OCI-M1 (cell line): ENCODE measurements at places on chromosomes 6 and 20.

- no peak for DNase-seq
These were observed 420 bp downstream of the CENPQ start for GRCh38 chr6:49463612-49463967.

DNA sequence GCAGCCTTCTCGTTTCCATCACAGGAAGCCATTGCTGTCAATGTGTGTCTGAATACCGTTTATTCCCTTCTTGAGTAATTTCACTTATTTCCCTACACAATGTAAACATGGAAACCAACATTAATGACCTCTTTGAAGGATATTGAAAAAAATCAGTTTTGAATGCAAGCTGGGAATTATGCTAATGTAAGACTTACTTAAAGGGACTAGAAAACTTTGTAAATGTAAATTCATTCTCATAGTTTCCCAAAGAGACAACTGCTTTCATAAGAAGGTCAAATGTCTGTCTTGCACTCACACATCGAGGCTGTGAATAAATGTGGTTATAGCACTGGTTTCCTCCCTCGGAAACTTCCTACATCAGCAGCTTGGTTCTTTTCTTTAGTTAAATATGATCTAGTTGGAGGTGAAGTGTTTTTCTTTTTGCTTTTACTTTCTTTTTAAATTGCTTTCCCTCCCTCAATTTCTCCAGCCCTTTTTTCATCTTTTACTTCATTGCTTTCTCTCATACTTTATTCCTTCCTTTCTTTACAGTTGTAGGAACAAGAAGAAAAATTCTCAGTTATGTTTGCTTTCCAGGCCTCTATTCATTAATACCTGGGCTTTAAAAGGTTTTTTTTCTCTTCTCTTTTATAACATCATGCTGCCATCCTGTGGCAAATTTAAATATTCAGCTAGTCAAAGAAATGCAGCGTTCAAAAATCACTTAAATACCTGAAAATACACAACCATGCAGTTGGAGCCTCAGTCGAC lies 108.3 kb downstream of the TNFAIP3 start:
- peak; percentile 84 for DNase-seq

DNA sequence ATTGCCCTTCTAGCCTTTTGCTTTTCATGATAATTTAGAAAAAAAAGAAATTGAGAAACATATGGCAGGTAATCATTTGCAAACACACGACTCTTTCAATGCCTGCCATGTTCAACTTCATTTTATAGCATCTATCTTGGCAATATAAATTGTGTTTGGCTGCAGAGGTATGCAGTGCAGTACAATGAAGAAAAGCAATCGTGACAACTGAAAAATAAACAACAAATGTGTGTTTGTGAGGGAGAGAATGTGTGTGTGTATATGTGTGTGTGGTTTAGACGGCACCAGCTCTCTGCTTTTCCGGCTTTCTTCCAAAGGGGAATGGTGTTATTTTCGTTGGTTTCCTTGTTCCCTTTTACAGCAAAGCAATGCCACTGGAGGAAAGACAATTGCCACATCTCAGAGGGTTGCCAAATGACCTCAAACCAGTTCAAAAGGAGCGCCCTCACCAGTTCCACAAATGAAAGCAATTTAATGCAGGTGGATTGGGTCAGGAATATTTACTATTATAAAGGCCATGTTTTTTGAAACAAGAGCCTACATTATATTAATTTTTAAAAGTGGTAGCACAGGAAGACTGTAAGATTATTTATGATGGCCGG lies 587.2 kb downstream of the PRKN start:
- no peak for DNase-seq

GRCh38 chr6:26088344-26088743 lies 1.1 kb downstream of the HFE start:
- no peak for DNase-seq

- peak; percentile 88 for DNase-seq
These were observed 937 bp downstream of the AKAP7 start for GRCh38 chr6:131136021-131136786.

DNA sequence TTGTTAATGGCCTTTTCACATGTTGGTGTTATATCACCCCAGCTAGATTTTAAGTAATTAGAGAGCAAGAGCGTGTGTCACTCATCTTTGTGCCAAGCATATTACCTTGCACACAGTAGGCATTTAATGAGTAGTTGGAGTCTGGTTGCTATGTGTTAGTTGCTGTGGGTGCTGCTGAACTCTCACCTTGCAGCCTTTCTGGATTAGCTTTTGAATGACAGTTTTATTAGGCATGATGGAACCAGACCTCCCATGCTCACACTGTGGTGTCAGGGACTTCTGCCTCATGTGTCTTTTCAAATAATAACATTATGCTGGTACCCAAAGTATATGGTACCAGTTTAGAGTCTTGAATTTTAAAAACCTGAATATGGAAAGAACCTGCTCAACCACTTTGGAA lies 55.9 kb downstream of the TRAF3IP2 start:
- DNase-seq, result no peak

DNA sequence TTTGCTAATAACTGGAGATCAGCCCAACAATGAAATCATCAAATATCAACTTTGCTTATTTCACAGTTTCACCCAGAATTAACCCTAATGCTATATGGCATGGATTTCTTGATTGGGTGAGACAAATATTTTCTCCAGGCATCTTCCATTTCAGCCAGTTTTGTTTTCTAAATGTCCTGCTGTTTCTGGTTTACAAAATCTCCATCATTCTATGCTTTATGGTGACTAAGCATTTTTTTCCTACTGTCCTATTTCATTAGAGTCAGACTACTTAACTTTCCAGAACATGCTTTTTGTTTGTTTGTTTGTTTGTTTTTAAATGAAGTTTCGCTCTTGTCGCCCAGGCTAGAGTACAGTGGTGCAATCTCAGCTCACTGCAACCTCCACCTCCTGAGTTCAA lies 59.5 kb upstream of the EXOC2 start:
- DNase-seq, result no peak

GRCh38 chr6:48826901-48827701 lies 636.0 kb downstream of the MMUT start:
- peak; percentile 64 for DNase-seq

DNA sequence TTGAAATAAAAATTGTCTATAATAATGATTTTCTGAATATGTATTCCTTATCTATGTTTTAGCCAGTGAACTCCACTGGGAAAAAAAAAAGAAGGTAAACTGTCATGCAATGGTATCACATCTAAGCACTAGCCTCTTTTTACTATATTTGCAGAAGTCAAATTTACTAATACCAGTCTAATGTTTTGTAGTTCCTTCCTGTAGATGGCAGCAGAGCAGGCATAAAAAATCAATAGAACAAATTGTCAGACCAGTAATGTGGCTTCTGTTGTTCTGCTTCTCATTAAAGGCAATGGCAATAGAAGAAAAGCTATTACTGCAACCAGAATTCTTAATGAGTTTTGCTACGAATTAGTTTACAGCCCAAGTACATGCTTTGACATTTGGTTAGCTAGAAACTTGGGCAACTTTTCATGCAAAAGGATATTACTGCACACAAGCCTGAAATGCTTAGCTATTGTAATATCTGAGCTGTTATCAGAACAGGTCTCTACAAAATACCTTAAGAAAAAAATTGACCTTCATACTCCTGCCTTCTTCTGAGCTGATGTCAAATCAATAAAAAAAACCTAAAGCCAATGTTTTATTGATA lies 476.9 kb downstream of the KHDRBS2 start:
- DNase-seq, result peak; percentile 74

GRCh38 chr20:61299618-61300017 lies 47.6 kb downstream of the CDH4 start:
- no peak for DNase-seq

DNA sequence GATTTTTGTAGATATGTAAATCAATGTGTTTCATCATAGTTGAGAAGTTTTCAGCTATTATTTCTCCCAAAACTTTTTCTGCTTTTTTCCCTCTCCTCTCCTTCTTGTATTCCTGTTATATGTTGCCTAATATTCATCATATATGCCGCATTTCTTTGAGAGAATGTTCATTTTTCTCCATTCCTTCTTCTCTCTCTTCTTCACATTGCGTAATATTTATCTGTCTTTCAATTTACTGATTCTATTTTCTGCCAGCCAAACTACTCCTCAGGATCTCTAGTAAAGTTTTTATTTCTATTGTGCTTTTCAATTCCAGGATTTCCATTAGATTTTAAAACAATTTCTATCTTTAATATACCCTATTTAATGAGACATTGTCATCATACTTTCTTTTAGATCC lies 896.8 kb downstream of the EPHA7 start:
- no peak for DNase-seq

DNA sequence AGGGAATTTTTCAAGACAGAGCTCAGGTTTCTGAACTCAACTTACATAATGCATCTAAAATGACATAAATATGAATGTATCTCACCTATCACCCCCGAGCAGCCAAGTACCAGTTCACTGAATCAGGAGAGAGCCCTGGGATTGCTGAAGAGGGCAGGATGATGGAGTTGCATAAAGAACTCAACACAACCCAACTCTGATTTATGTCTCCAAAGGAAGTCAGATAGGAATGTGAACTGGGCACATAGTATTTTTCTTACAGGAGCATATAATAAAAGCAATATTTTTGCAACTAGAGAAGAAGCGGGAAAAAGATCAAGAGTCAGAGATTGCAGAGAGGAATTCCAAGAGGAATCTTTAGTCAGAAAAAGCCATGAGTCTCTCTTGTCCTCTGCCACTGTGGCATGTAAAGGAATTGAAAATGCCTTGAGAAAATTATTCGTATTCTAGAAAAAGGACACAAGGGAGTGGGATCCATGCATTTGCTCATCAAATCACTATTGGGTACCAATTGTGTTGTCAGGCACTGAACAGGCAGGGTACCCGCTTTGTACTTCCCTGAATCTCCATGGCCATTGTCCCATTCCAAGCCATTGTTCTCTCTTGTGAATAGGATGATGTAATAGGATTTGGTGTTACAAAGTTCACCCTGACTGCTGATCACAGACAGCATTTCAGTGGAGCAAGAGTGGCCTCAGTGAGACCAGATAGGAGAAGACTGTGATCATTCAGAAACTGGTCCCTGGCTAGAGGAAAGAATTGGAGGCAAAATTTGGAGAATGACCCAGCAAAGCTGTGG lies 16.3 kb downstream of the RIN2 start:
- DNase-seq, result no peak

- no peak for DNase-seq
These were observed 4.9 kb downstream of the PRKN start for GRCh38 chr6:162722633-162723032.

GRCh38 chr20:64113796-64114355 lies 6.5 kb upstream of the NPBWR2 start:
- no peak for DNase-seq

- DNase-seq, result no peak
These were observed 170.4 kb upstream of the SPTLC3 start for GRCh38 chr20:12838261-12838866.

DNA sequence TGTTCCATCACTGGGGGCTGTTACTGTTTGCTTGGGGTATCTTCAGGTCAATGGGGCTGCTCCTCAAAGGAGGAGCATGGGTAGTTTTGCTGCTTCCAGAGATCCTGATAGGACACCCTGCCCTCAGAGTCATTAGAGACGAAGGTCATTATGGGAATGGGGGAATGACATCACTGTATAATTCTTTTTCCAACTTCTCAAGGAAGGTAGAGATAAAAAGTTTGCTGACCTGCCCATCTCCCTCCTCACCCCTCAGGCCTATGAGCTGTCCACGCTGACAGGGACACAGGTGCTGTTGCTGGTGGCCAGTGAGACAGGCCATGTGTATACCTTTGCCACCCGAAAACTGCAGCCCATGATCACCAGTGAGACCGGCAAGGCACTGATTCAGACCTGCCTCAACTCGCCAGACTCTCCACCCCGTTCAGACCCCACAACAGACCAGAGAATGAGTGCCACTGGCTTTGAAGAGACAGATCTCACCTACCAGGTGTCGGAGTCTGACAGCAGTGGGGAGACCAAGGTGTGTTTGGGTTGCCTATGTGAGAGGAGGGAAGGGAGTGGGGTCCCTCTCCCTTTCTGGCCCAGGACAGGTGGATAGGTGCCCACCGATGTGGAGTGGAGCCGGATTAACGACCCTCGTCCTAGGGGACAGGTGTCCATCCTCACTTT lies 2.7 kb downstream of the SRF start:
- DNase-seq, result no peak

GRCh38 chr6:35170891-35171290 lies 29.8 kb upstream of the TCP11 start:
- no peak for DNase-seq

DNA sequence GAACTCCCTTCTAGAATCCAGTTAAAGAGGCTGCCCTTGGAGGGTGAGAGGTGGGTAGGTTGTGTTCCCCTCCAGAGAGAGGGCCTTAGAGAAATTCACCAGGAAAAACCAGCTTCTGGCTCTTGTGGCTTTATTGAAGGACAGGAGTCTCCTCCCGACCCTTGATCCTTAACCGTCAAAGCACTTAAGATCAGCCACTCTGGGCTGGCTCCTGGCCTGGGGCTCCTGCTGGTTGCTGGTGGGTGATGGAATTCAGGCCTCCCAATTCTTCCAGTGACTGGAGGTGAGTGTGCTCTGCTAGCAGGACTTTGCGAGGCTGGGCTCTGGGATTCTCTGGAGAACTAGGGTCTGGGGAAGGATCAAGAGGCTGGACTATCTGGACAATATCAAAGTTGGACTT lies 75.6 kb upstream of the LGSN start:
- DNase-seq, result no peak

GRCh38 chr20:57323034-57323433 lies 6.6 kb upstream of the SPO11 start:
- DNase-seq, result no peak

DNA sequence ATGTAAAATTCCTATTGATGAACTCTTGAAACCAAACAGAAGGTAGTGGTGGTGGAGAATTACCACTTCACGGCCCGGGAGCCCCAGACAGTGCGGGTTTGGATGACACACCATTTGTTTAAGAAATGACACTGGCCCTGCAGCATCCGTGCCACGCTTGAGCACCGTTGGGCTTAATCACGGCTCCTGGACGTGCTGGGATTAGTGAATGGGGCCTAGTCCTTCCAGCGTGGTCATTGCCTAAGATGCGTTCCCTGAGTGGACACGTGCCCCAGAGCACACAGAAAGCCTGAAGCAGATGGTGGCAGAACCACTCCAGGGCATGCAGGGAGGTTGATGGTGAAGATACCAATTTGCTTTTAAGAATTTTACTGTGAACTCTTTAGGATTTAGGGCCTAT lies 14.5 kb downstream of the STX16 start:
- DNase-seq, result no peak

- DNase-seq, result no peak
These were observed 45.2 kb downstream of the PPP1R3G start for GRCh38 chr6:5130135-5130866.

DNA sequence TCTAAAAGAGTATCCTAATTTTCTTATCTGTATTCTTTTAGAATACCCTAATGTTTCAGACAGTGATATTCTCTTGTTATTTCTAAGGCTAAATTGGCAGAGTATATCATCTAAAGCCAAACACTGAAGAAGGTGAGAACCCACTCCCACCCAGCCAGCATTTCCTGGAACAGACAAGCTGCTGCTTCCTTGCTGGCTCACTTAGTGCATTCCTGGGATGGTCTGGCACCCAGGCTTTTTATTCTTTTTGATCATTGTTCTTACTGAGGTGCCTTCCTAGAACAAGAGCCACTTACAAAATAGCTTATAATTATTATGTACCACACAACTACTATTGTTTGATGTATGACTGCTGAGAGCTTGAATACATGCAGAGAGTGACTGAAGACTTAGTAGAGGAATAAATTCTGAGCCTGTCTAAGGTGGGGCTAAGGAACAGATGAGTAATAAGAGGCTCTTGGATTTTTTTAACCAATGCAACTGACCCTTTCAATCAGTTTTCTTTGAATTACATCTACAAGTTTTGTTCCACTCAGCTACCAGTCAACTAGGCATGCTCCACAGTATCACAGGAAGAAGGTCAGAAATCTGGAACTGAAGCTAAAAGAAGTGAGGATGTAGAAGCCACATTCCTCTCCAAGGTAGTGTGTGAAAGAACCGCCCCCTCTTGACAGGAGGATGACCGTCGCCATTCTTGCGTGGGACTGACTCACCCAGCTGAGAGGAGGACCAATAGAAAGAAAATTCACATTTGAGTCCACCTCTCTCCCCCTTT lies 30.1 kb downstream of the PRPH2 start:
- no peak for DNase-seq
